Ascending aorta (tissue), 2 donors: ENCODE measurements at places on chromosomes 3 and 15.

DNA sequence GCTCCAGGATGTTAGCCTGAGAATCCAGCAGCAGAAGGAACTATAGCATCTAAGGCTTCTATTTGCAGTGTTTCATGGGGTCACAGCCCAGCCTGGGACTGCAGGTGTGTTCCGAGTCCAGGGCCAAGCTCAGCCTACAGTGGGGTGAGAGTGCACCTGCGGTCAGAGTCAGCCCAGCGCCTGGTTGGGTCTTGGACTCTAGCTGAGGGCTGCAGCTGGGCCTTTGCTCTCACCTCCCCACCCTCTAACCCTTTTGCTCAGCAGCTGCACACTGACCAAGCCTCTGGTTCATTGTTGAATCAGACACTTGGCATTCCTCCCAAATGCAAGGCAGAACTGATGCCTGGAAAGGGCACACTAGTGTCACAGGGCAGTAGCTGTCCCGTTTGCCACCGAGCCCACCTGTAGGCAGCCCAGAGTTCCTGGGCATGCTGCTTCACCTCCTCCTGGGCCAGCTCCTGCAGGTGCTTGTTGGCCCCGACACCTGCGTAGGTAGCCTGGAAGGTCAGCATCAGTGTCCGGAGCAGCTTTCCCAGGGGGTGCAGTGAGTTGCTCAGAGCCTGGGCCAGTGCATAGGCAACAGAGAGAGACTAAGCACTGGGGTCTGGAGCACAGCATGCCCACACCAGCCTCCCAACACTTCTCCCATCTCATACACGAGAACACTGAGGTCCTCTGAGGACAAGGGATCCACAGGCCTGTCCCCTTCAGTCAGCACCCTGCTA, 17.5 kb downstream of the ALS2CL start:
- no peak overlapping the region for H3K4me3 ChIP-seq
- no peak for DNase-seq
- no peaks in the 10 kb centered on the region for H3K27me3 ChIP-seq
- H3K36me3 ChIP-seq, result peaks cover 37% of the 10 kb centered on the region

- no peak overlapping the region for H3K27ac ChIP-seq
These were observed 9.2 kb downstream of the CADM2 start for GRCh38 chr3:84967767-84968581.

DNA sequence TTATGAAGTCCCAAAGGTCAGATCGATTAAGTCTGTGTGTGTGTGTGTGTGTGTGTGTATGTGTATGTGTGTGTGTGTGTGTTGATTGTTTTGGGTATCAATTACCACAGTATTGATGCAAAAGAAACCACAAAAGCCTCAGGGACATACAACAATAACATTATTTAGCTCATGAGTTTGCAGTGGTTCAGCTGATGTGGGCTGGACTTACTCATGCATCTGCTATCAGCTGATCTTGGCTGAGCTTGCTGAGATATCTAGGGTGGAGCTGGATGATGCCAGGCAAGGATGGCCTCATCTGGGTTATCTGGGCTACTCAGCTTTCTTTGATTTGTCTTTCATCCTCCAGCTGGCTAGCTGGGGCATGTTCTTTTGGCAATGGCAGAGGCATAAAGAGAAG, 82.4 kb upstream of the PRR23C start:
- H3K27me3 ChIP-seq, result no peaks in the 10 kb centered on the region
- H3K4me1 ChIP-seq, result no peaks in the 10 kb centered on the region
- DNase-seq, result no peak
- H3K27ac ChIP-seq, result no peak overlapping the region
- H3K36me3 ChIP-seq, result no peaks in the 10 kb centered on the region

DNA sequence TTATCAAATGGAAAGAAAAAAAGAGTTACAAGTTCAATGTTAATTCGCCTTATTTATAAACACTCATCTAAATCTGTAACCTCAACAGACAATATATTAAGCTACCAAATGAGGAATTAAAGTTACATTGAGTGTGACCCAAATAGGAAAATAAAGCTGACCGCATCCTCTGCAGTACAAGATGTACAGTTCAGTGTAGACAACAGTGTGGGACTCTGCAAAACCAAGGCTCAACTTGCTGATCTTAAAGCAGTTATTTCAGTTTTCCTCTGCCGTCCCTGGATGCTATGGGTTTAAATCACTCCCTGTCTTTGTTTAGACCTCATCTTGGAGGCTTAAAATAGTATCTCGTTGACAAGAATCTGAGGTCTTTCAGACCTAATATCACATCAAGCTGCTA, 458.8 kb downstream of the MECOM start:
- no peaks in the 10 kb centered on the region for H3K36me3 ChIP-seq
- no peak overlapping the region for H3K4me3 ChIP-seq
- no peak overlapping the region for H3K27ac ChIP-seq
- no peaks in the 10 kb centered on the region for H3K4me1 ChIP-seq
- no peaks in the 10 kb centered on the region for H3K27me3 ChIP-seq

DNA sequence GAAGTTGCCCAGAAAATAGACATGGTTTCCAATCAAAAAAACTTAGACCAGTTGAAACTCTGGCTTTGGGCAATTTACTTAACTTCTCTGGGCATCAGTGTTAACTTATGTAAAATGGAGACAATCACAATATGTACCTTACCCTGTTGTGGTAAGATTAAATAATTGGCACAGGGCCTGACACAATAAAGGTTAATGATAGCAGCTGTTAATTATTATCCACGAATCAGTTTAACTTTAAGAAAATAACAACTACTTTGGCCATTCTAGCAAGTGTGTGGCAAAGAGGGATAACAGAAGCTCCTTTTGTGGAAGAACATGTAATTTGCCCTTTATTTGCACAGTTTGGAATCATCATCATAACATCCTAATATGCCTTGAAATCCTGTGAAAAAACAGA, 787.6 kb downstream of the FHIT start:
- no peak overlapping the region for H3K27ac ChIP-seq
- no peaks in the 10 kb centered on the region for H3K27me3 ChIP-seq
- DNase-seq, result no peak
- no peak overlapping the region for H3K4me3 ChIP-seq
- H3K36me3 ChIP-seq, result no peaks in the 10 kb centered on the region
- no peaks in the 10 kb centered on the region for H3K4me1 ChIP-seq

GRCh38 chr3:48344867-48345507, 11.5 kb upstream of the SPINK8 start:
- H3K4me1 ChIP-seq, result no peaks in the 10 kb centered on the region
- H3K27ac ChIP-seq, result no peak overlapping the region
- no peak for DNase-seq

- no peak for DNase-seq
- H3K4me1 ChIP-seq, result no peaks in the 10 kb centered on the region
- H3K36me3 ChIP-seq, result peaks cover 7% of the 10 kb centered on the region
These were observed 19.1 kb downstream of the HSPBAP1 start for GRCh38 chr3:122774564-122774963.

DNA sequence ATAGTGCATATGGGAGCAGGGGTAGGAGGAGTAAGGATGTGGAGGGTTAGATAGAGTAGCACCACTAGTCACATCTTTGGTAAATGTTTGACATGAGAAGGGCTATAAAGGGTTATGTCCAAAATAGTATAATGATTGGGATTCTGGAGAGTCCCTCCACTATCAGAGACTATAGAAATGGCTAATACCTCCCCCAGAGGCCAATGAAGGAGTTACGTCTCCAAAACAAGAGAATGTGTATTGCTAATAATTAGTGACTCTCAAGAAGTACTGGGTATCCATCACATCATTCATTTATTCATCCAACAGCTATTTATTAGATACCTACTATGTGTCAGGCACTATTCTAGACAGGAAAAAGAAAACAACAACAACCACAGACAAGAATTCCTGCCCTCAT, 203.7 kb upstream of the UMPS start:
- H3K36me3 ChIP-seq, result peaks cover 2% of the 10 kb centered on the region
- H3K27me3 ChIP-seq, result no peaks in the 10 kb centered on the region
- no peak overlapping the region for H3K4me3 ChIP-seq
- H3K4me1 ChIP-seq, result no peaks in the 10 kb centered on the region
- H3K27ac ChIP-seq, result no peak overlapping the region
- DNase-seq, result no peak

DNA sequence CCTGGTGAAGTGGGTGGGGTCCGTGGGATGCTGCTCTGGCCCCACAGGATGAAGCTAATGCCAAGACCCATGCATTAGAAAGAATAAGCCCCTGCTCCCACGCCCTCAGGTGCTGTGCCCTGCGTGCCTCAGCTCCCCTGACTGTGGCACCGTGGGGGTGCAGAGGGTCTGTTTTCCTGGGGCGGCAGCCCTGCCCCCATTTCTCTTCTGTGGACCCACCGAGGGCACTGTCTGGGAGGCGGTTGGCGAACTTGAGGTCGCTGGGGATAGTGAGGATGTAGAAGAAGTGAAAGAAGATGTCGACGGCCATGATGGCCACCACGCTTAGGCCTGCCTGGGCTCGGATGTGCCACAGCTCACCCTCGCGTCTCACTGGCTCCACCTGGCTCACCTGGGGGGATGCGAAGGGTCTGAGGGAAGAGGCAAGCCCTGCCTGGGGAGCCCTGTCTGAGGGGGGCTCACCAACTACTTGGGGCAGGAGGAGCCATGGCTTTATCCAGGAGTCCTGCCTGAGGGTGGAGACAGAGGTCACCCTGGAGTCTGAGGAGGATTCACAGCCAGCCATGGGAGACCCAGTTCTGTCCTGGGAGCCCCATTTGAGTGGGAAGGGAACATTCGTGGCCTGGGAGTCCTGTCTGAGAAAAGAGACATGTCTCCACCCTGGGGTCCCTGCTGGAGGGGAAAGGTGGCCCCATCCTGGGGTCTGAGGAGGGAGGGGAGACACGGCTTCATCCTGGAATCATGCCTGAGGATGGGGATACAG, 5.1 kb downstream of the HHATL start:
- DNase-seq, result no peak
- no peaks in the 10 kb centered on the region for H3K27me3 ChIP-seq
- peaks cover 2% of the 10 kb centered on the region for H3K4me1 ChIP-seq
- H3K27ac ChIP-seq, result no peak overlapping the region

DNA sequence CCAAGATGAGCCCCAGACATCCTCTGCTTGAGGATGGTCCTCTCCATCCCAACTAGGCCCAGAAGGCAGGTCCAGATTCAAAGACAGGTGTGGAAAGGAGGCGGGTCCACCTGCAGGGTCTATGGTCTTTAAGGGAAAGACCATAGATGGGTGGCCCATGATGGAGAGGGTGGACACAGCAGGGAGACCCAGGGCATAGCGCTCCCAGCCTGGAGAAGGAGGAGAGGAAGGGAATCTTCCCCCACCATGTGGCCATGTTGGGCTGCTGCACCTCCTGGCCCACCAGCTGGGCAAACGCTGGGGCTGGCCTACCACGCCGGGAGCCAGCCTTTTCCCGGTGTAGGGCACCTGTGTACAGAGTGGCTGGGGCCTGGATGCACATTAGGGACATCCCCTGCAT, 265.2 kb upstream of the TLE3 start:
- no peaks in the 10 kb centered on the region for H3K27me3 ChIP-seq
- no peaks in the 10 kb centered on the region for H3K4me1 ChIP-seq
- DNase-seq, result no peak
- no peaks in the 10 kb centered on the region for H3K36me3 ChIP-seq

DNA sequence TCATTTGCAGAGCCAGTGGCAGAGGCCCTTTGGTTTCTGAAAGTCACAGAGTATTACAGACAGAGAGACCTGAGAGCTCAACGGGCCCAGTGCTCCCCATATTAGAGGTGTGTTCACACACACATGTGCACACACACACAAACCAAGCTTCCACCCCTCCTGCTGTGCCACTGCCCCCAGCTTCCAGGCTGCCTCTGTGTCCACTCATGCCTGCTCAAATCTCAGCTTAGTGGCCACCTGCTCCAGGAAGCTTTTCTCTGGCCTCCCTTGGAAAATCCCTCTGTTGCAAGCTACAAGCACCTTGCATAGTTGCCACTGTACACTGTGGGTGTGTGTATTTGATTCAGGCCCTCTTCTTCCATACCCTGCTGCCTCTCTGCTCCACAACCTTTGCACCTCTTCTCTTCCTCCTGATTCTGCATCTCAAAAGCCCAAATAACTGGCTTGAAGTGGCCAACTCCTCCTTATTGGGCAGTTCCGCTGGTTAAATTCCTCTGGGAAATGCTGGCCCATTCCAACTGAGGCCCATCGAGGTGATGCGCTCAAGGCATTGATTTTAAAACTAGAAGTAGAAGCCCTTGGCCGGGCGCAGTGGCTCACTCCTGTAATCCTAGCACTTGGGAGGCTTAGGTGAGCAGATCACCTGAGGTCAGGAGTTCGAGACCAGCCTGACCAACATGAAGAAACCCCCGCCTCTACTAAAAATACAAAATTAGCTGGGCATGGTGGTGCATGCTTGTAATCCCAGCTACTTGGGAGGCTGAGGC, 23.0 kb downstream of the MESD start:
- H3K4me1 ChIP-seq, result no peaks in the 10 kb centered on the region
- H3K4me3 ChIP-seq, result no peak overlapping the region
- H3K36me3 ChIP-seq, result peaks cover 23% of the 10 kb centered on the region
- no peaks in the 10 kb centered on the region for H3K27me3 ChIP-seq

DNA sequence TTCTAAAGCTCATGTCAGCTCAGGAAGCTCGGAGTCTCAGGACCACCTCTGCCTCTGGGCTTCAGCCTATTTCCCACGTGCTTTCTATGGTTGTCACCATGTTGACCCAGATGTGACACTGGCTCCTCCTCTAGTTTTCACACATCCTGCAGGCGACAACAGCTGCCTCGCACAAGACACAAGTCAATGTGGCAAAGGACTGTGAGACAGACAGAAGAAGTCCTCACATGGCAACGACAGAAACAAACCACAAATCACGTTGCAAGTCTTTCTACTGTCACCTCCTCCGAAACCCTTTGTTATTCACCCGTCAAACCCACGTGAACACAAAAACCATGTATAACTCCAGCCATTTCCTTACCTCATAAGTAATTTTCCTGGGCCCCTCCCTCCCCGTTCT, 194.5 kb downstream of the MEX3B start:
- DNase-seq, result no peak
- no peaks in the 10 kb centered on the region for H3K4me1 ChIP-seq
- no peaks in the 10 kb centered on the region for H3K36me3 ChIP-seq
- H3K27ac ChIP-seq, result no peak overlapping the region
- no peaks in the 10 kb centered on the region for H3K27me3 ChIP-seq
